ENCODE measurements at places on chromosomes 1 and 21.

GRCh38 chr1:6448749-6449631 lies 17.0 kb downstream of the TNFRSF25 start:
- H3K36me3 ChIP-seq, result no peaks in the 10 kb centered on the region
- peaks cover 60% of the 10 kb centered on the region for H3K27me3 ChIP-seq
- DNase-seq, result no peak
- H3K27ac ChIP-seq, result peak overlapping the region; percentile 26
- peaks cover 7% of the 10 kb centered on the region for H3K4me1 ChIP-seq
- H3K4me3 ChIP-seq, result no peak overlapping the region

DNA sequence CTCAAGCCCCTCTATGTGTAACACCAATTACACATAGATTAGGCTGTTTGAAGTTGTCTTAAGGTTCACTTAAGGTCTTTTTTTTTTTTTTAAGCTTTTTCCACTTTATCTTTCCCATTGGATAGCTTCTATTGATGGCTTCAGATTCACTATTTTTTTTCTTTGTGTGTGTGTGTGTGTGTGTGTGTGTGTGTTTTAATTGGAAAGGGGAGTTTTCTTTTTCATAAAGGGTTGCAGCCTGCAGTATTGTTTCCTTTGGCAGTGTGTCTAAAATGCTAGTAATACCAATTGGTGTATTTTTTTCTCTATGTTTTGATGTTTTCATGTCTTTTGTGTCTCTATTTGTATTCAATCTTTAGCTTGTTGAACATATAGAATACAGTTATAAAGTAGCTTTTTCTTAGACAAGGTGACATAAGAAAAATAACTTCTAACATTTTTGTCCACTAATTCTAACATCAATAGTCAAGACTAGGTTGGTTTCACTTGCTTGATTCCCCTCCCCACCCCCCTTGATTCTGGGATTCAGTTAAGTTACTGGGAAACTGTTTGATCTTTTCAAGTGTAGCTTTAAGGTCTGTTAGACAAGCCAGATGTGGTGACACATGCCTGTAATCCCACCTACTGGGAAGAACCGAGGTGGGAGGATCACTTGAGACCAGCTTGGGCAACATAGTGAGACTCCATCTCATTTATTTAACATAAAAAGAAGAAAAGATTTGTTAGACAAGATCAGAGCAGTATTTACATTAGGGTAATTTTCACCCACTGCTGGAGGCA lies 21.4 kb downstream of the PRRC2C start:
- peaks cover 62% of the 10 kb centered on the region for H3K4me1 ChIP-seq
- DNase-seq, result no peak
- H3K4me3 ChIP-seq, result no peak overlapping the region
- no peak overlapping the region for H3K27ac ChIP-seq
- H3K36me3 ChIP-seq, result peaks cover 18% of the 10 kb centered on the region
- no peaks in the 10 kb centered on the region for H3K27me3 ChIP-seq

DNA sequence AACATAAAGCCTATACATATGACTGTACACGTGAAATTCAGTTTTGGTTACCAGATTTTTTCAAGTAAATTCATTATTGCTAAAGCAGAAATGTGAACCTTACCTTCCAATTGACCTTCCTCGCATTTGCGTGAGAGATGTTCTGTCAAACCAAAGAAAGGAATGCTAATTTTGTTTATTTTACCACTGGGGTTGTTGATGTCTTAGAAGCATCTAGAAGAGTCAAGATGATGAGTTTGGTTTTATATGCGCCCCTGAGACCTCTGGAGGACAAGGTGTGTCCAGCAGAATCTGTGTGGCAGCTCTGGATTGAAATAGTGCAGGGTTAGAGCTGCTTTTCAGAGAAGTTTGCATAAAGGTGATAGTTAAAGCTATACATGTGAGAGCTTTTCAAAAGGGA lies 48.4 kb downstream of the ZBTB40 start:
- H3K36me3 ChIP-seq, result peaks cover 13% of the 10 kb centered on the region
- no peak for DNase-seq
- H3K4me1 ChIP-seq, result no peaks in the 10 kb centered on the region
- no peaks in the 10 kb centered on the region for H3K27me3 ChIP-seq

DNA sequence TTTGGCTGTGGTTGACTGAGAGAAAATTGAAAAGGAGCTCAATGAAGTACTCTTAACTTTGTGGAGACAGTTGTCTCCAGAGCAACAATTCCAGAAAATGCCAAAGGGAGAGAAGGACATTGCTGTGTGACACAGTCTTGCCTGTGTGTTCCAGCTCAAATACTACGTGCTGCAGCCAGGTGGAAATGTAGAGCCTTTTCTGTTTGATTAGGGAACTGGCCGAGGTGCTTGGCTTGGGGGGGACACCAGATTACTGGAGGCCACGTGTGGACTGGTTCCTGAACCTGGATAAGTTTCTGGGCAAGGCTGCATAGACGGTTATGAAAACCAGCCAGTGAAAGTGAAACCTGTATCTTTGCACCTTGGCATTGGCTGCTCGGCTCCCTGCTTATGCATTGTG lies 217.9 kb downstream of the CTH start:
- no peak overlapping the region for H3K27ac ChIP-seq
- no peaks in the 10 kb centered on the region for H3K36me3 ChIP-seq

GRCh38 chr1:110070671-110071242 lies at the start of gene ALX3:
Gene ALX3 (minus strand): TSS chr1:110070672. CDS start chr1:110070612, 60 bp downstream.
- no peak within 1 kb of the TSS for H3K4me3 ChIP-seq
- H3K36me3 ChIP-seq, result no peaks in the 10 kb centered on the region
- H3K27ac ChIP-seq, result no peak within 1 kb of the TSS
